ENCODE measurements at places on chromosomes 11 and 22. TPM values are rescaled to one million over a fixed set of nuclear protein-coding genes. Genes with fewer than 3 reads are reported as not detected.
A peak's percentile ranks its signal among the peaks of the same experiment; 100 is the strongest.

- no peaks in the 10 kb centered on the region for H3K27me3 ChIP-seq
- no peaks in the 10 kb centered on the region for H3K36me3 ChIP-seq
- no peak for DNase-seq
These were observed 1460.5 kb downstream of the TBC1D22A start for GRCh38 chr22:48222742-48223487.

- no peak overlapping the region for H3K27ac ChIP-seq
- no peak overlapping the region for H3K4me3 ChIP-seq
- H3K36me3 ChIP-seq, result no peaks in the 10 kb centered on the region
- H3K27me3 ChIP-seq, result no peaks in the 10 kb centered on the region
- peaks cover 95% of the 10 kb centered on the region for H3K4me1 ChIP-seq
- DNase-seq, result no peak
These were observed 8.3 kb downstream of the RELT start for GRCh38 chr11:73384531-73384871.

DNA sequence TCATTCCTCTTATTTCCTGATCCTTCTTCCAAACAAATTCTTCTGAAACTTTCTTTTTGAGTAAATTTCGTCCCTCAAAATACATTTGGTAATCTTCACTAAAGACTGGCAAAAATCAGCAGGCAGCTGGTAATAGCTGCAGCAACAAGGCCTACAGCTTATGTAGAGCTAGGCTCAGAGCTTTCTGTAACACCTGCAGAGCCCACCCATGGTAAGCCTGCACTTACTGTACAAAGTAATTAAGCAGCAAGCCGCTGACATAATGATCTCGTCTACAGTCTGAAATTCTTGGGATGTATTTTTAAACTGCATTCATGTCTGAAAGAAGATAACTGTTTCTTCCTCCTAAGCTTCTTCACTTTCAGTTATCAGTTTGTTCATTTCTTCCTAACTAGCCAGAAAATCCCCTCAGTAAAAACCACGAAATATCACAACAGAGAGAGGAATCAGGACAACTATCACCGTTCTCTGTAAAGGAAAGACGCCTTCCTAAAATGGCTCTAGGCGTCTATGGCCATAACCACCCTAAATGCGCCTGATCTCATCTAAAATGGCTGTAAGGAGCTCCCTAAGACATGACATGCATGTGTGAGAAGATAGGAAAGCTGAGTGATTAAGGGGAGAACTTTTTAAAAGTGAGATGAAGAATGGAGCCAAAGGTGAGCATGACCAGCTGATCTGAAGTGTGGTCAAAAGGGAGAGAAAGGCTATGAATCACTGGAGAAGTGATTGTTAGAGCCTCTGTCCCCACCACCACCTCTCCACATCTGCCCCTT lies 56.2 kb downstream of the DENND5A start:
- peaks cover 5% of the 10 kb centered on the region for H3K36me3 ChIP-seq
- no peak for DNase-seq
- H3K4me3 ChIP-seq, result no peak overlapping the region
- peaks cover 70% of the 10 kb centered on the region for H3K4me1 ChIP-seq

DNA sequence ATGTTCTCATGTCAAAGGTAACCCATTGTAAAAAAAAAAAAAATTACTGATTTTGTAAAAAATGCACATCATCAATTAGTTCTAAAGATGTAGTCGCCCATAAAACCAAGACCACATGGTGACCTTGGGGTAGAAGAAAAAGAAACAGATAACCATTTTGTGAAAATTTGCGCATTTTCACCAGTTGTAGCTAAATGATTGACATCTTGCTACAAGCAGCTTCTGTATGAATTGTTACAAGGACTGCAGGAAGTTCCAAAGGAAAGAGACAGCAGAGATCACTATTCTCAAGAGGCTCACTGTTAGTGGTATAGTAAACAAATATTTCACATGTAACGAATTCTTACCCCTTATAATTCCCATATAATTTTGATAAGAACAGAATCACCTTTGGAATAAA lies 48.7 kb downstream of the MAML2 start:
- no peak for DNase-seq
- H3K27ac ChIP-seq, result no peak overlapping the region
- no peak overlapping the region for H3K4me3 ChIP-seq
- no peaks in the 10 kb centered on the region for H3K27me3 ChIP-seq
- no peaks in the 10 kb centered on the region for H3K36me3 ChIP-seq
- peaks cover 37% of the 10 kb centered on the region for H3K4me1 ChIP-seq

DNA sequence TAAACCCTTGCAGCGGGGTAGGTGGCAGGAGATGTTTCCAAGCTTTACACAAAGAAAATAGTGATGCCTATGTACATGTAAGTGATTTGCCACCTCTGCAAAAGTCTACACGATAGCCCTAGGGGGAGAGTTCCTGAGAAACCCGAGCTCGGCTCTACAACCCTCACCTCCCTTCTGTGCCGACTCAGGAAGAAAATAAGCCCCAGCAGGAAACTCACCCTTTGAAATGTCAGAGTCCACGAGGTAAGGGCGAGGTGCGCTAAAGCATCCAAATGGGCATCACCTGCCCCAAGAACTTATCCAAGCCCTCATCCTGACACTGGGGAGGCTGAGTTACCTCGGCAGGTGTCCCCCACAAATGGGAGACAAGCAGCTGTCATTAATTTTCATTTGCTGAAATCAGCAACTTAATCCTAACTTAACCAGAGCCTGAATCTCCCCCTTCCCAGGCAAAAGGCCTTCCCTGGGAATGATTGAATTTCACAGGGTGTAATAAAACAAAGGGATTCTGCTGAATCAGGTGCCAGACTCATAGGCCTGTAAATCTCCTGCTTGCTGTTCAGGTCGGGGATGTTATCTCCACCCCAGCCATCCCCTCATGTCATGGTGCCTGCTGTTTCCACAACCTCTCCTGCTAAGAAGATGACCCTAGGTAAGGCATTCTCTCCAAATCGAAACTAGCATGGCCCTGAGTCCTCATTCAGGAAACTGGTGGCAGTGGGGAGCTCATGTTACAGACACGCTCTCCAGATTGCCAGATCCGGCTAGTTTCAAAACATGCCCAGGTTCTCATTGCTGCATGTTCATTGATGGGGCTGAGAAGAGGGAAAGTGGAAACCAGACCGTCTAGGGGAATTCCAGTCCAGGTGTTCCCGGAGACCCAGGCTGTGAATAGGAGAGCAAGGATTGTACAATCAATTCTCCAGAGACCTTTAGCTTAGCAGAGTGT lies 105.3 kb upstream of the KIRREL3 start:
- no peak for DNase-seq
- no peaks in the 10 kb centered on the region for H3K4me1 ChIP-seq
- H3K27ac ChIP-seq, result no peak overlapping the region
- no peak overlapping the region for H3K4me3 ChIP-seq
- H3K36me3 ChIP-seq, result no peaks in the 10 kb centered on the region

DNA sequence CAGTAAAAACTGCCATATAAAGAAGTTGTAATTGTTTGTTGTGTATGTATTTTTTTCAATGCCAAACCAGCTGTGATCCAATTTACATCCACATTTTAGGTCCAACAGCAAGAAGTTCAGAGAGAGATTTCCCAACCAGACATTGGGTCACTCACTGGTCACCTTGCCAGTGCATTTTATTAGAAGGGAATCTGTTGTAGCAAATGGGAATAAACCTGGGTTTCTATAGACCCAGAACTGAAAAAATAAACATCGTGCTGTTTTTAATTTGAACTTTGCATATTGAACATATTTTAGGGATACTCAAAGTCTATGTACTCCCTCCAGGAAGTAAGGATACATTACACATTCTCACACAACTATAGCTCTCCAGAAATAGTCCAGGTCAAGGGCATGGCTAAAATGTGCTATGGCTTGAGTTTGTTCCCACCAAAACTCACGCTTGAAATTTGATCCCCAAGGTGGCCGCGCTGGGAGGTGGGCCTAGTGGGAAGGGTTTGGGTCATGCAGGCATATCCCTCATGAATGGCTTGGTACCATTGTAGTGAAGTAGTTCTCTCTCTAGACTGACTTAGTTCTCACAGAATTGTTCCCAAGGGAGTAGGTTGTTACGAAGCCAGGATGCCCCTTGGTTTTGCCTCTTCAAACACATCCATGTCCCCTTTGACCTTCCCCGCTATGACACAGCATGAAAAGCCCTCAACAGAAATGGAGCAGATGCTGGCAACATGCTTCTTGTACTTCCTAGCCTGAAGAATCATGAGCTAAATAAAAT lies 90.9 kb downstream of the RRAS2 start:
- no peak overlapping the region for H3K27ac ChIP-seq
- no peak for DNase-seq
- H3K36me3 ChIP-seq, result no peaks in the 10 kb centered on the region
- H3K4me3 ChIP-seq, result no peak overlapping the region
- no peaks in the 10 kb centered on the region for H3K4me1 ChIP-seq

DNA sequence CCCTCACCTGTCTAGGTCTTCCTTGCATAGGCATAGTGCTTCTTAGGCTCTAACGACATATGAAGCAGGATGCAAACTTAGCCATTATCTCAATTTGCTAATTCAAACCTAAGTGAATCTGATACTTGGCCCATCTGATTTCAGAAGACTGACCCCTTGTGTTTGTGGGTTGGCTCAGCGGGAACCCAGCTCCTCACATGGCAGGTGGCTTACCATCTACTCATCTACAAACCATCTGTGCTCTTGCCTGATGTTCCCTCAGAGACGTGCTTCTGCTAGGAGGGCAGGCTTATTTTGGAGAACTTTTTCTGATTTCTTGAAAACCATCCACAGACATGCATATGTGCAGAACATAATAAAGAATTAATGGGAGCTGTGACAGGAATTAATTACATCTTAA lies 15.2 kb downstream of the ELMOD1 start:
- H3K36me3 ChIP-seq, result no peaks in the 10 kb centered on the region
- H3K27ac ChIP-seq, result no peak overlapping the region
- no peak overlapping the region for H3K4me3 ChIP-seq
- no peak for DNase-seq
- no peaks in the 10 kb centered on the region for H3K4me1 ChIP-seq

- H3K27me3 ChIP-seq, result no peaks in the 10 kb centered on the region
- H3K4me3 ChIP-seq, result no peak overlapping the region
- peaks cover 35% of the 10 kb centered on the region for H3K4me1 ChIP-seq
These were observed 5.1 kb downstream of the MOB2 start for GRCh38 chr11:1481483-1481825.

DNA sequence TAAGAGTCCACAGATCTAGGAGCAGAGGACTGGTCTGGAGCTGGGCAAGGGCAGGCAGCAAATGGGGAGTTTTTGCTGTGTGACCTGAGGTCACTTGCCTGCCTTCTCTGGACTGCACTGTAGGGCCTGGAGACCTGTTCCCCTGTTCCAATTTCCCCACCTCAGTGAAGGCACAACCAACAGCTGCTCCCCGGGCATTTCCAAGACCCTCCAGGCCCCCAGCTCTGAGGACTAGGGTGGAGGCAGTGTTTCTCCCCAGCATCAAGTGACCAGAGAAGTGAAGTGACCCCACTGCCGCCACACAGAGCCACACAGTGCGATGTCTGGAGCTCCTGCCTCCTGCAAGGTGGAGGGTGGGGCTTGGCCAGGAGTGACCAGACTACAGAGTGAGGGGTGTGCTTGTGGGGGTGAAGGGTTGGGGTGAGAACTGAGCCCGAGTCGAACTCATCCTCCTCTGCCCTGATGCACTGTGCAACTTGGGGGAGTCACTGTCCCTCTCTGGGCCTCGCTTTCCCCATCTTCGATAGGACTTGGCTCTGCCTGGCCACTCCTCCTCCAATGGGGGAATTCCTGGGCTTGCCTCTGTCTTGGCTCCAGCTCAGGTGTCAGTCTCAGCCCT lies 21.6 kb downstream of the P2RY2 start:
- H3K36me3 ChIP-seq, result no peaks in the 10 kb centered on the region
- no peak for DNase-seq
- H3K27me3 ChIP-seq, result no peaks in the 10 kb centered on the region
- H3K4me3 ChIP-seq, result no peak overlapping the region
- H3K27ac ChIP-seq, result peak overlapping the region; percentile 82
- peaks cover 68% of the 10 kb centered on the region for H3K4me1 ChIP-seq

DNA sequence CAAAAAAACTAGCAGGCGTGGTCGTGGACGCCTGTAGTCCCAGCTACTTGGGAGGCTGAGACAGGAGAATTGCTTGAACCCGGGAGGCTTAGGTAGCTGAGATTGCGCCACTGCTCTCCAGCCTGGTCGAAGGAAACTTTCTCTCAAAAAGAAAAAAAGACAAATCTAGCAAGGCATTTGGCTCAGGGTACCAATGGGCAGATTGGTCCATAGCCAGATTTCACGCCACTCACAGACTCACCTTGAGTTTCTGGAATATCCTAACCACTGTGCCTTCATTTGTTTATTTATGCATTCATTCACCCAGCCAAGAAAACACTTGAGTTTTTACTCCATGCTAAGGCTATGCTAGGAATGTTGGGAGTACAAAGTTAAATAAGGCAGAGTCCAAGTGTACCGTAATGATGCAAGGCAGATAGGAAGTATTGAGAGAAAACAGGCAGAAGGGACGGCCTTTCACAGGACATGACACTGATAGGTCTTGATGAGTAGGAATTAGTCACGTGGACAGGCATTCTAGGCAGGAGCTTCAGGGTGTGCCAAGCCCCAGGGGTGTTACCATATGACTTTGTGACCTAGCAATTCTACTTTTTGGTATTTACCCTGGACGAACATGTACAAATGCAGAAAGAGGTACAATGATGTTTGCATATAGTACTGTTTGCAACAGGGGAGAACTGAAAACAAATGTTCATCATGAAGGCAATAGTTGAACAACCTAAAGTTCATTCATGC lies 3.0 kb upstream of the PACSIN3 start:
- no peaks in the 10 kb centered on the region for H3K36me3 ChIP-seq
- DNase-seq, result no peak
- H3K4me3 ChIP-seq, result no peak overlapping the region

- no peaks in the 10 kb centered on the region for H3K4me1 ChIP-seq
- H3K27me3 ChIP-seq, result no peaks in the 10 kb centered on the region
- no peaks in the 10 kb centered on the region for H3K36me3 ChIP-seq
These were observed 25.7 kb downstream of the DRICH1 start for GRCh38 chr22:23606204-23607131.

GRCh38 chr11:133506023-133506422 lies 26.3 kb downstream of the OPCML start:
- no peaks in the 10 kb centered on the region for H3K4me1 ChIP-seq
- H3K27ac ChIP-seq, result no peak overlapping the region
- H3K4me3 ChIP-seq, result no peak overlapping the region
- peaks cover 29% of the 10 kb centered on the region for H3K27me3 ChIP-seq
- DNase-seq, result no peak
- no peaks in the 10 kb centered on the region for H3K36me3 ChIP-seq

GRCh38 chr11:76987203-76987602 lies 47.0 kb upstream of the B3GNT6 start:
- no peaks in the 10 kb centered on the region for H3K4me1 ChIP-seq
- no peak overlapping the region for H3K4me3 ChIP-seq
- H3K27ac ChIP-seq, result no peak overlapping the region
- H3K36me3 ChIP-seq, result no peaks in the 10 kb centered on the region

POLA2 gene
- polyA plus RNA-seq, result 9.4 TPM

GPHA2 gene
- polyA plus RNA-seq, result not detected

NAALADL1 gene
- 9.1 TPM for polyA plus RNA-seq

POU2AF3 gene
- polyA plus RNA-seq, result 0.35 TPM

CASP1 gene
- polyA plus RNA-seq, result 8.9 TPM

SYT13 gene
- polyA plus RNA-seq, result 0.67 TPM

TEAD1 gene
- polyA plus RNA-seq, result 12.7 TPM

BIK gene
- polyA plus RNA-seq, result 0.88 TPM

CATSPERZ gene
- polyA plus RNA-seq, result not detected

CNIH2 gene
- 0.44 TPM for polyA plus RNA-seq

CFAP68 gene
- 14.7 TPM for polyA plus RNA-seq

Measured in heart right ventricle (tissue), 16 donors.